Stimulated activated CD8-positive, alpha-beta memory T cell treated with anti-CD3 and anti-CD28 coated beads, Interleukin-15, amount 100 ng/mL, for 24 hours (primary cell): ENCODE measurements at places on chromosomes 4 and X.

DNA sequence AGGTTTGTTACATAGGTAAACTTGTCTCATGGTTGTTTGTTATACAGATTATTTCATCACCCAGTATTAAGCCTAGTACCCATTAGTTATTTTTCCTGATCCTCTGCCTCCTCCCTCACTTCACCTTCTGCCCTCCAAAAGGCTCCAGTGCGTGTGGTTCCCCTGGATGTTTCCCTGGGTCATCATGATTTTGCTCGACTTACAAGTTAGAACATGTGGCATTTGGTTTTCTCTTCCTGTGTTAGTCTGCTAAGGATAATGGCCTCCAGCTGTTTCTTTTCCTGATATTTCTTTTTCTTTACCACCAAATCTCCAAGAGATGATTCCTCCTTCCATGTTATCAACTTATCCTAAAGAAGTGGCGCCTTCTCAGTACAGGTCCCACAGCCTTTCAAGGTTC is 543.1 kb upstream of the ADGRL3 start:
- no peak for DNase-seq

GRCh38 chr4:39502019-39502663 is 25.1 kb downstream of the UGDH start:
- no peak for DNase-seq

DNA sequence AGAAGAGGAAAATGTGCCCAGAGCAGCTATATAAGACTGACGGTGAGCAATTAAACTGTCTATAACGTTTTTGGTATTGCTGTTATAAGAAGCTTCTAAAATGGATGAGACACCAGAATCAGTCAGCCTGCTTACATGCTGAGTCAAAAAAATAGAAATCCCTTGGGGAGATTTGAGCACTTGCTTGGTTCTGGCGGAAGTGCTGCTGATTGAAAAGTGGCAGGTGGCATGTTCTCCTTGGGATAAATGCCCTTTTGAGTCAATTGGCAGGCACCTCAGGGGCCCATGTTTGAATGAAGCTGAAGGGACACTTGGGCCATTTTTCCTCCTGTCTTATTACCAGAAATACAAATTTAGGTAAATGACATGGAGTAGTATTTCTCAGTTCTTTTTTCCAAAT is 148.7 kb downstream of the PTCHD1 start:
- no peak for DNase-seq

DNA sequence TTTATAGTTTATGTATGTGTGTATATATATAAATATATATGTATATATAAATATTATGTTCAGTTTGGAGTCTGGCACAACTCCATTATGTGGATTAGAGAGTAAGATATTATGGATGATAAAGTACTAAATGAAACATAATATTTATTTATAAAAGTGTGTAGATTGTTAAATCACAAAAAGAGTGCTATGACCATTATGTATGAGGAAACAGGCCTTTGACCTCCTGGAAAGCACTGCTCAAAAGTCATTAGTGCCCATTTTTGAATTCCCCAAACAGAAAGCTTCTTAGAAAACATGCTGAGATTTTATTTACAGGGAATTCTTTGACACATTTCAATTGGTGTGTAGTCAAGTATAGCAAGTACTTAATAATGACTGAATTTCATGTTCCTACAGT is 391.2 kb downstream of the UNC5C start:
- no peak for DNase-seq
